ENCODE measurements at places on chromosomes 4 and X.
A peak's percentile ranks its signal among the peaks of the same experiment; 100 is the strongest.

- no peak for DNase-seq
Observed at GRCh38 chr4:184957446-184958115, 60.7 kb upstream of the HELT start.

- no peak for DNase-seq
Observed at GRCh38 chrX:37371578-37371991, 22.4 kb downstream of the PRRG1 start.

- peak; percentile 4 for DNase-seq
Observed at GRCh38 chr4:150402871-150403272, 179.1 kb upstream of the MAB21L2 start.

GRCh38 chr4:118281611-118282442, 71.0 kb downstream of the PRSS12 start:
- DNase-seq = no peak

- DNase-seq = no peak
Observed at GRCh38 chrX:10783451-10783995, 163.1 kb upstream of the MID1 start.

DNA sequence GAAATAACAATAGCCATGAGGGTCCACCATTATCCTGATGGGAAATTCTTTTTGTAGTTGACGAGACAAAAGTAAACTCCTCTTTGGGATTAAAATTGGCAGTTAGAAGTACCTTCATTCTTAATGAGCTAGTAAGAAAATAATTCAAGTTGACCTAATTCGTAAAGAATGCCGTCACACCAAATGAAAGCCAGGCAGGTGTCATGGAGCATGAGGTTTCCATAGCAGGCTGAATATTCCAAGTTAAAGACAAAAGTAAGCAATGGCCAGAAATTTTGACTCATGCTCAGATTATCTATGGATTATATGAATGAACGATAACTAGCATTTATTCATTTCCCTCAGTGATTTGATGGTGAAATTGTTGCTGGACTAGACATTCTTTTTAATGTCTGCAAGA, 192.2 kb upstream of the FAT1 start:
- no peak for DNase-seq

GRCh38 chrX:50707405-50707804, 106.6 kb downstream of the SHROOM4 start:
- DNase-seq = no peak

GRCh38 chr4:38904090-38904666, 36.6 kb downstream of the FAM114A1 start:
- no peak for DNase-seq

- no peak for DNase-seq
Observed at GRCh38 chrX:23902419-23902818, 5.3 kb downstream of the APOO start.

GRCh38 chr4:64195582-64195981, 213.7 kb downstream of the TECRL start:
- DNase-seq = no peak

- no peak for DNase-seq
Observed at GRCh38 chr4:74364652-74365491, at the start of gene EREG. EREG (plus strand) TSS chr4:74365145; CDS start chr4:74365309, 164 bp downstream.

DNA sequence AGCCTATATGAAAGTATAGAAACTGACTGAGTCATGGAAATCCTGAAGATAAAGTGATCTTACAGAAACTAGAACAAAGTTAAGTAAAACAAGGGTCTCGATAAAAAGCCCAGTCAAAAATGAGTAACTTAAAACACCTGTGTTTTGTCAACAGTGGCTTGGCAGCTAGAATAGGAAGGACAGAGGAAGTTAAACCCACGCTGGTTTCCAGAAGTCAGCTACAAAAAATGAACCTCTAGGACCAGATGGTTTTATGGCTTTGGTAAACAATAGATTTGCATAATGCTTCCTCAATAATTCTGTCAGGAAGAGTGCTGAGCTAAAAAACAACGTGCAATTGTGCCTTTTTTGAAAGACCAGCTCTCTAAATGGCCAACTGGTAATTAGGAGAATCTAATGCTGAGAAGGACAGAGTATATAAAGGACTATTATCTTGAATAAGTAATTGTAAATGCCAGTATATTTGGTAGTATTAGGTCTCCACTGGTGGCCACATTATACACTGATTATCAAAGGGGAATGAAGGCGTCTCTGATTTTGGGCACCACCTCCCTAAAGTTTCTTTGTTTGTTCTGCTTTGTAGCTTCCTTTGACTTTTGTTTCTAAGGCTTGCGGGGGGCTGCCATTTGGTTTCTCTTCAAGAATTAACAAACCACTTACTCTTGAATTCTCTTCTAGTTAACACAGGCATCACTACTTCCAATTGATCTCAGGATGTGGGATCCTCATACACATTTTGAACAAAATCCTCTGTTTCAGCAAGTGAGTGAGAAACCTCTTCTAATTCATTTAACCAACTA, 72.2 kb upstream of the PPP3CA start:
- DNase-seq = peak; percentile 72

DNA sequence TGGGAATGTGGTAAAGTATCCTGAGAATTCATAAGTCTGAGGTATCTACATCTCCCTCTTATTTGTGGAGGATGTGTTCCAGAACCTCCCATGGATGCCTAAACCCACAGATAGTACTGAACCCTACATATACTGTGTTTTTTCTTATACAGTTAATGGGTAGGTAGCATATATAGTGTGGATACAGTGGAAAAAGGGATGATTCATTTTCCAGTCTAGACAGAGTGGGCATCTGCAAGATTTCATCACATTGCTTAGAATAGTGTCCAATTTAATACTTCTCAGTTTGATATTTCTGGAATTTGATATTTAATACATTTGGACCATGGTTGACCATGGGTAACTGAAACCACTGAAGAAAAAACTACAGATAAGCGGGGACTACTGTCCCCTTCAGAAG, 155.0 kb upstream of the ANKRD50 start:
- no peak for DNase-seq

DNA sequence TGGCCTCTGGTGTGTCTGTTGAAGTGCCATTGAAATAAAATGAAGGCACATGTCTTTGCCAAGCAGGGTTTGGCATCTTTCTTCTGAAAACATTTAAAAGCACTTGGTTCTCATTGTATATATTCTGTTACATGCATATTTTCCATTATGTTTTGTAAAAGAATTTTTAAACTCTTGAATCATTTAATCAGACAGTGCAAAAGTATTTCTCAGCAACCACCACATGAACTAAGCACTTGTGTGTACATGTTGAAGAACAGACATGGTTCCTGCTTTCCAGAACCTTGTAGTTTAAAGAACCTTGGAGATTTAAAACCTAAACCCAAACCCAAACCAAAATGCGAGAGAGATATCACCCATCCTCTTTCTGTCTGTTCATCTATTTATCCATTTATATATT, 220.3 kb upstream of the GIMD1 start:
- no peak for DNase-seq

DNA sequence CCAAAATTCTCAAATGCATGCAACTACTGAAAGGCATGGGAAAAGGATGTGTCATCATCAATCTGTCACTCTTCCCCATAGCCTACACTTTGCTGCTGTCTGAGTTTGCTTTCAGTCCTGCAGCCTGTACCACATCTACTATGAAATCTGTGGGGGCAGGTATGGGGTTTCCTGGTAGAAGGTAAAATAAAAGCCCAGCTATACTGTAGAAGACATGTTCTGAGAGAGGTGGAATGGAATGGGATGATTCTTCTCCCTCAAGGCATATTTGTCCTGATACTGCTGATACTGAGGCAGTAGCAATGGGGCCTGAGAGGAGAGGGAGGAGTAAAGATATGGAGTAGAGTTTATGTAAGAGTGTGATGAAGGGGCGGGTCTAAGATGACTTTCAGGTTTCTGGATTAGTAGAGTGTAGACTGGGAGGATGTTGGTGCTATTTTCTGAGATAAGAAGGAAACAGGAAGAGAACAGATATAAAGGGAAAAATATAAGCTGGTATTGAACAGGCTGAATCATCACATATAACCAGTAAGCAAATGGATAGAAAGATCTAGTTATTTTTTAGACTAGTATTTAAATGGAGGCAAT, 38.7 kb upstream of the GYPA start:
- DNase-seq = no peak

- no peak for DNase-seq
Observed at GRCh38 chr4:72557021-72557420, 12.0 kb downstream of the ADAMTS3 start.

DNA sequence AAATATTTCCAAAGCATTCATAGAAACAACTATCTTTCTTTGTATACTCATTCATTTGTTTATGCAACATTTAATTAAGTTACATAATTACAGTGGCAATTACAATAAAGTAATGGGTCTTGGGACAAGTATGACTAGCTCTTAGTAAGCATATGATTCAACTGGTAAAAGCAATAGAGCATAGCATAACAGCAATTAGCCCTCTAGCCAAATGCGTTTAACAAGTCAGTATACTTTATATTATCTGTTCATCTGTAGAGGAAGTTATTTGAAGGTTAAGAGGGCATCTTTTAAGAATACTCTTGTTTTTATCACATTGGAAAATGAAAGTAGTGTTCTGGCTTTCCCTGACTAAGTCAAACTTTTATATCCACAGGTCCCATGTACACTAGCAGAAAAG, 198.1 kb upstream of the UGT8 start:
- DNase-seq = no peak

DNA sequence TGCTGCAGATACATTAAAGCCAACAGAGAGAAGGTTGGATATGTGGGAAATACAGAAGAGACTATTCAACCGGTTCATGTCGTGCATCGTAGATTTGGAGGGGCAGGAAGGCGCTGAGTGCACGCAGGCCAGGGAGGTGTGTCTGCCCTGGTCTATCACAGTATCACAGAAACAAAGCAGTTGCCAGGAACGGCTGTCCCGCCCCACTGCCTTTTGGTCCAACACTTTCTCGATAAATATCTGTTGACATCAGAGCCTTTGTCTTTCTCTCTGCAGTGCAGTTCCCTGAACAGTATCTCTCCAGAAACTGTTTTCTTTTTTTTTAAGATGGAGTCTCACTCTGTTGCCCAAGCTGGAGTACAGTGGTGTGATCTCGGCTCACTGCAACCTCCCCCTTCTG, 151.1 kb upstream of the BCOR start:
- no peak for DNase-seq

- DNase-seq = no peak
Observed at GRCh38 chr4:2798399-2799223, 5.7 kb downstream of the SH3BP2 start.

DNA sequence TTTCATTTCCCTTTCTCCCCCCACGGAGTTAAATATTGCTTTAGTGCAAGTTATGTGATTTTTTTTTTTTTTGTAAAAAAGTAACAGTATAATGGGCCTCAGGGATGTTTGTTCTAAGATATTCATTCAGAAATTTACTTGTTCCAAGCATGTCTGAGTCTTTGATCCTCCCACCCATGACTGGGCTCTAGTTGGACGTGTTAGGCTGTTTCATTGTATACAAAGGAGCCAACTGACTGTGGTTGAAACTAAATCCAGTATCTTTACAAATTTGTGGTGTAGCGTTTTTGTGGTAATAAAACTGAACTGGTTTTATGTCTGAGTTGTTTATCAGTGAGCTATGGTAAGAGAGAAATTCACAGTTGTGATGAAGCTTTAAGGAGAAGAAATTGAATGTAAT, 74.1 kb downstream of the DOCK11 start:
- no peak for DNase-seq

- no peak for DNase-seq
Observed at GRCh38 chrX:7244405-7244804, 96.5 kb upstream of the PUDP start.

DNA sequence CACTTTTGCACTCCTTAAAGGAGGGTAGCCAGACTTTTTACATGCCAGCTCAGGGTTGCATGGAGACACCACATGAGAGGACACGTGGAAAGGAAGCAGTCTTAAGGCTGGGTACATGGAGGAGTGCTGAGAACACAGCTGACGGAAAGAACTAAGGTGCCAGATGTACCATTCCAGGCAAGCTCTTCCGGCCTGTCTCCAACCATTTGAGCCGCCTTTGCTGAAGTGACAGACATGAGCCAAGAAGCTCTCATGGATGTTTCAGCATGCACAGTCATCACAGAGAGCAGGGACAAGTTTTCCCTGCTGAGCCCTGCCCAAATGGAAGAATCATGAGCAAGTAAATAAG, 83.4 kb upstream of the BMP2K start:
- DNase-seq = no peak

DNA sequence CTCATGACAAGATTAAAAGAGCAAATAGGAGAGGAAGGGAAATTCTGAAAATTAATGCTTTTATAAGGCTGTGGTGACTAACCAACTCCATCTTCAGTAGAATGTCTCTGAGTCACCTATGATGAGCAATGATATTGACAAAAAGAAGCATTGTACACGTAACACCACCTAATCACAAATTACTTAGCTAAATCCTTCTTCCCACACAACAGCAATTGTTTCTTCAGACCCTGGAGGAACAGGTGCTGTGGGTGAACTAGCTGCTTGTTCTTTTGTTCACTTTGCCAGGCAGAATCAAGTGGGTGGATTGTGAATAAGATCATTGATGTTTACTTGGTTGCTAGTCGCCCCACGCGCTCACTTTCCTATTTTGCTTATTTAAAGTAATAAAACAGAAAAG, 315.5 kb downstream of the CAMK2D start:
- DNase-seq = no peak

- DNase-seq = no peak
Observed at GRCh38 chr4:127920521-127920920, 39.8 kb downstream of the PLK4 start.

DNA sequence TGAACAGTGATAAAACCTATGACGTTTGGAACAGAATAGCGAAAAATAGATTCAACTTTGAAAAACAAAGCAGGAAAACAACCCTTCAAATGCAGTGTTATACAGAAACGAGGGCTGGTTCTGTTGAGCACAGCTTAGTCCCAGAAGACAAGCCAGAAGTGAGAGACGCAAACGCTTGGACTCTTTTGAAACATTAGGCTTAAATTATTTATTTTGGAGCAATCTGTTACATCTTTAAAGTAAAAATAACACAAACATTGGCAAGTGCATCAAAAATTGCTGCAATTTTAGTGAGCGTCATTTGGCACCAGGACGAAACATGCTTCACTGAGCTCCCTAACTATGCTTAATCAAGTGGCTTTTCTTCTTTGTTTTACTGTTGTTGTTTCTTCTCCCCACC, 63.5 kb downstream of the ENPP6 start:
- no peak for DNase-seq

DNA sequence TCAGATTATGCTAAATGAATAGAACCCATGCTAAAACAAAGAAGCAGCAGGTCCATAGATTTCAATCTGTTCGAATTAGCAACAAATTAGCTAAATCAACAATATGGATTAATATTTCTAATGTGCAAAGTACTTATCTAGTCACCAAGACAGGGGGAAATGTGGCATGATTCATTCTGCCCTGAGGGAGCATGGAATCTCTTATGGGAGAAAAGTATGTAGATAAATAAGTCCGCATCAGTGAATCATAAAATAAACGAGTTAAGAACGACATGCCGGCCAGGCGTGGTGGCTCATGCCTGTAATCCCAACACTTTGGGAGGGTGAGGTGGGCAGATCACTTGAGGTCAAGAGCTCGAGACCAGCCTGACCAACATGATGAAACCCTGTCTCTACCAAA, 102.1 kb downstream of the ANOS1 start:
- no peak for DNase-seq

Measured in GM12864 (cell line).